ENCODE measurements at places on chromosomes 13 and 19. TPM values are rescaled to one million over a fixed set of nuclear protein-coding genes. Genes with fewer than 3 reads are reported as not detected.

The CALM3 gene
- total RNA-seq = 313 TPM

The ZNF497 gene
- total RNA-seq = 1.7 TPM

The PSG3 gene
- total RNA-seq = 0.13 TPM

The ZC3H13 gene
- total RNA-seq = 46.9 TPM

The SHISA2 gene
- 0.13 TPM for total RNA-seq

The CEACAM7 gene
- not detected for total RNA-seq

The GEMIN7 gene
- 57.2 TPM for total RNA-seq

The AXL gene
- total RNA-seq = 2.3 TPM

The ERICH4 gene
- not detected for total RNA-seq

GRCh38 chr19:18397242-18398202 is at the start of gene LRRC25:
Gene LRRC25 (minus strand): TSS chr19:18397622. CDS start chr19:18396963, 659 bp downstream.
- ATAC-seq = no peak

GRCh38 chr19:30026933-30027332 is 84.9 kb downstream of the URI1 start:
- no peak for ATAC-seq

GRCh38 chr13:37241786-37242185 is 136.3 kb upstream of the CSNK1A1L start:
- ATAC-seq = no peak

- ATAC-seq = no peak
Measured at GRCh38 chr13:51786425-51787265, 17.3 kb downstream of the DHRS12 start.

DNA sequence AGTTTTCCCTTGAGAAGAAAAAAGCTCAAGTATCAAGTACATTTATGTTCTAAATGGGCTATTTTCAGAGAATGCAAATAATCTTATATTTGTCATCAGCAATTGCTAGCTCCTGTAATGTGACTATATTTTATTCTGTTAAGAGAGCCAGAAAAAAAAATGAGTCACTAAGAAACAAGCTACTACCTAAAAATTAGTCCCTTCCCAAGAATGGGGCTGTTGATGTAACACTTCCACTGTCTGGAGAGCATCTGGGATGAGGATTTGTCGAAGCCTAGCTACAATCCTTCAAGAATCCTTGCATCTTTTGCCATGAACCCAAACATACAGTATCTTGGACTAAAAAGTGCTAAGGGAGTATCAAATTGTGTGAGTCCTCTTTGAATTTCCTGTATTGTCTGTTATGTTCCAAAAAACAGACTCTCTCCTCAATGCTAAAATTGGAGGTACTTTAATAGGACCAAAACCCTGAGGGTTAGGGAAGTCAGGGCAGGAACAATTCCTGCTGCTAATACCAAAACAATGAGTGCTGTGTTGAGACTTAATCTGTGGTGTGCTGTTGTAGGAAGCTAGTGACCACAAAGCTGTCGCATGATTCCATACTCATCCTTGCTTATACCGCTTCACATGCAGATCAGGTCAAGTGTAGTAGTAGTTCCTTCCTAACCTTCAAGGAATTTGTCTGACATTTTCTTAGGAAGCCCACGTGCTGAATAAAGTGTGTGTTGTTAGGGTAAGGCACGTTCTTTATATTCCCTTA is 4.9 kb upstream of the ZC3H13 start:
- ATAC-seq = no peak

- no peak for ATAC-seq
Measured at GRCh38 chr19:47660435-47660832, 51.5 kb downstream of the BICRA start.

DNA sequence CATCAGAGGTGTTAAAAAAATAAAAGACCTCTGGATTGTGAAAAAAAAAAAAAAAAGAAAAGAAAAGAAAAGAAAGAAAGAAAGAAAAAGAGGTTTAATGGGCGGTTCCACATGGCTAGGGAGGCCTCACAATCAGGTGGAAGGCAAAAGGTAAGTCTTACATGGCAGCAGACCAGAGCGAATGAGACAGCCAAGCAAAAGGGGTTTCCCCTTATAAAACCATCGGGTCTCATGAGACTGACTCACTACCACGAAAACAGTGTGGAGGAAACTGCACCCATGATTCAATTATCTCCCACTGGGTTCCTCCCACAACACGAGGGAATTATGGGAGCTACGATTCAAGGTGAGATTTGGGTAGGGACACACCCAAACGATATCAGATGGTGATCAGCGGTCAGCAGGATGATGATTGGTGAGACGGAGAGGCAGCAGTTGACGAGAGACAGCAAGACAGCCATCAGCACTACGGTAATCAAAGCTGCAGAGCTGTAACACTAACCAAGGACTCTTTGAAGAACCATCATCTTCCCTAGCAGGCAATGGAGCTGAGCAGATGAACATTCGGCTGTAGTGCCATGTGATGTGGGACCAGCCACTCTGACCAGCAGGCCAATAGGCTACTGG is 3.9 kb upstream of the CD209 start:
- peak; percentile 97 for ATAC-seq

DNA sequence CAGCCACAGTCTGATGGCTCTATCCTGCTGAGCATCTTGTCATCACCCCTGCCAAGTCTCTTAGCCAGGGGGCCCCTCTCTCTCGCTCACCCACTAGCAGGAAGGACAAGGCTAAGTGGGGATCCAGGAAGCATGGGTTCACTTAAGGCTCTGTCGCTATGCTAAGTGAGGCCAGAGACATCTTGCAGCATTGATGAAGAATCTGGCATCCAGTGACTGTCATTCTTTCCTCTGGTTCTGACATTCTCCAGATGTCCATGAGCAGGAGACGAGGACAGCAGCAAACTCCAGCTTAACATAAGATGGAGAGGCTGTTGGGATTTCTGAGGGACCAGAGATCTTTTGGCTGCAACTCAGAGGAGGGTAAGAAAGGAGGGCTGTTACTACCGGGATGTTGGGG is 230.2 kb downstream of the TSHZ3 start:
- no peak for ATAC-seq

DNA sequence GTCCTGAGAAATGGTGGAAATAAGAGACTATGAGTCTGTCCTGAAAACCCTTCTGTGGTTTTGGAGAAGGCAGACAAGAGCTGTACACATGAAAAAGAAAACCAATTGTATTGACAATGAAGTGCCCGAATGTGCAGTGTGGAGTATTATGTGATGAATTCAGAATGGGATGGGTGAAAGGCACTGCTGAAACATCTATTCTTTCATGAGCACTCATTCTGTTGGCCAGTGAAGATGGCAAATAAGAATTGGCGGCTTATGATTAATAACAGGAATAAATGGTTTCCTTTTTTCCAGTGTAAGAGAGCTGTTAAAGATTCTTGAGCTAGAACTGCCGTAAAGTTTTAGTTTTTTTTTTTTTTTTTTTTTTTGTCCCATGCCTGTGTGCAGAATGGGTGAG is 5.7 kb downstream of the POLR1D start:
- ATAC-seq = peak; percentile 70

GRCh38 chr19:28948566-28948965 is 264.4 kb downstream of the UQCRFS1 start:
- ATAC-seq = no peak

GRCh38 chr19:4816202-4816949 is 15.1 kb downstream of the TICAM1 start:
- no peak for ATAC-seq

DNA sequence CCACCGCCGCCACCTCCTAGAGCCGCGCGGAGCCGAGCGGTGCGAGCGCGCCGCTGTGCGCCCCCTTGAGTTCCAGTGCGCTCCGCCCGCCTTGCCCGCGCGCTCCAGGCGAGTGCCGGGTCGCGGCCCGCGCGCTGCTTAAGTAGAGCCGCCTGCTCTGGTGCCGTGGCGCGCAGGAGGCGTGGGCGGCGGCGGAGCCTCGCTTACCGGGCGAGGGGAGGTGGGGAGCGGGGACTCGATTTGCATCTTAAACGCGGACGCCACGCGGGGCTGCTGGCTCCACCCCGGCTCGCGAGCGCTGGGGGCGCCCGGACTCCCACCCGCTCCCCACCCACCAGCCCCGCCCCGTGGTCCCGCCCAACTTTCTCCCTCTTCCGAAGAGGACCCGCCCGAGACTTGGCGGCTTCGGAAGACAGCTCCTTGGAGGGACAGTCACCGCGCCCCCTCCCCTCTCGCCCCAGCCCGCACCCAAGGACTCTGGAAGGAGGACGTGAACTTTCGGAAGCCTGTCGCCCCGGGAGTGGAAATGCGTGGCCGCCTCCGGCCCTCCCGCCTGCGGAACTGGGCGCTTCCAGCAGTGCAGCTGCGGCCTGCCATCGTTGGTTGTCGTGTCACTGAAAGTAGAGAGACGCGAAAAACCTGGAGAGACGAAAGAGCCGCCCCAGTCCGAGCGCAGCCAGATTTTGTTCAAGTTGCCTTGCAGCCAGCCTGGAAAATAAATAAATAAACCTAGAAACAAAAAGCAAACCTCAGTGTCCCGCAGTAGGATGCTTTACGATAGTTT is at the start of gene KCTD12:
TSS of gene KCTD12 (minus strand) at position 114 of the 784 bp plus-strand sequence. CDS start 257 bp downstream, outside the sequence.
- peak; percentile 68 for ATAC-seq

DNA sequence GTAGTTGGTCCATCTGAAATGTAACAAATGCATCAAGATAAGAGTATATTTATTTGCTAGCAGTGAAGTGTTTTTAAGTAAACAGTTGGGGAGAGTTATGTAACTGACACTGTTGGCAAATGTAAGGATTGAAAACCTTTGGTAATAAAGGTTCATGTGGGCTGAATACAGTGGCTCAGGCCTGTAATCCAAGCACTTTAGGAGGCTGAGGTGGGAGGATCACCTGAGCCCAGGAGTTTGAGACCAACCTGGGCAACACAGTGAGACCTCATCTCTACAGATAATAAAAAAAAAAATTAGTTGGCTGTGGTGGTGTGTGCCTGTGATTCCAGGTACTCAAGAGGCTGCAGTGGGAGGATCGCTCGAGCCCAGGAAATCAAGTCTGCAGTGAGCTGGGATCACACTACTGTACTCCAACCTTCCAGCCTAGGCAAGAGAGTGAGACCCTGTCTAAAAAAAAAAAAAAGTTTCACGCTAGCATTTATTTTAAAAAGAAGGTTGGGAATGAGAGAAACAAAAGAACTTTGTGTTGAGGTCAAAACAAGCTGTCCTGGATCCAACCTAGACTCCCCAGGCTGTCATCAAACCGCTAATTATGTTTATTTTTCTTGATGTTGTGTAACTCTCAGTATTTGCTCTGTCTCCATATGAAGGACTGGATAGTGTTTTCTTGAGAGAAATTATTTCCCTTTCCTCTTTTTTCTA is 20.7 kb downstream of the SETDB2 start:
- ATAC-seq = no peak

GRCh38 chr13:41054212-41054877 is 7.0 kb upstream of the WBP4 start:
- peak; percentile 54 for ATAC-seq

GRCh38 chr19:17778968-17779929 is 15.7 kb upstream of the B3GNT3 start:
- ATAC-seq = no peak

GRCh38 chr13:24207841-24208667 is 47.5 kb downstream of the SPATA13 start:
- ATAC-seq = no peak

DNA sequence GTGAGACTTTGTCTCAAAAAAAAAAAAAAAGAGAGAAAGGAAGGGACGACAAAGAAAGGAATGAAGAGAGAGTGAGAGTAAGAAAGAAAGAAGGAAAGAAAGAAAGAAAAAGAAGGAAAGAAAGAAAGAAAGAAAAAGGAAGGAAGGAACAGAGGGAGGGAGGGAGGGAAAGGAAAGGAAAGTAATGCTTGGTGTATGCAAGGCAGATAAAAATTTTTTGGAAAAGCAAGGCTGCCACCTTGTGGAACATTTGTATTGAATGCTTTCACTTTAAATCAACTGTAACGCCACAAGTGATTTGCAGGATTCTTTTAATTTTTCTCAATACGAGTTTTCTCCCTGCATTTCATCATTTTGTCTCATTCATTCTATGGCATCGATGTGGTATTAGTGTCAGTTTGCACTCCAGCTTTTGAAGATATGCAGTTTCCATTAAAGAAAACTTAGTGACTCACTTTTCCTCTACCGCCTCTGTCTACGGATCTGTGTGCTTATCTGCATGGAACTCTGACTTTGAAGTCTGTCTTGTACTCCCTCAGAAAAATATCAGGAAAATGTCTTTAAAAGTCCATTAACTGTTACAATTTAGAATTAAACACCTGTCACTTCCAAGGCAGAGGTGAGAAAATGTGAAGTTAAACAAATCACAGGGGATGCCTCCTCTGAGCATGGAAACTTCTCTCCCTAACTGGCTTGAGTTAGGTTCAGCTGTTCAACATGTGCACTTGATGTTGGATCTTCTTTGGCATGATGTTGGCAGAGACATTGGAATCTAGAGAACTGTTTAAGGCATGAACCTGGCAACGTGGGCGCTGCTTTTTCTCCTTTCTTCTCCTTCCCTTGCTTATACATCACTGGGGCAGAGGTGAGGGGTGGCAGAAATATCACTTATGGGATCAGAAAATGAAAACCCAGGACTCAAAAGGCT is 20.0 kb upstream of the ZDHHC20 start:
- peak; percentile 66 for ATAC-seq

DNA sequence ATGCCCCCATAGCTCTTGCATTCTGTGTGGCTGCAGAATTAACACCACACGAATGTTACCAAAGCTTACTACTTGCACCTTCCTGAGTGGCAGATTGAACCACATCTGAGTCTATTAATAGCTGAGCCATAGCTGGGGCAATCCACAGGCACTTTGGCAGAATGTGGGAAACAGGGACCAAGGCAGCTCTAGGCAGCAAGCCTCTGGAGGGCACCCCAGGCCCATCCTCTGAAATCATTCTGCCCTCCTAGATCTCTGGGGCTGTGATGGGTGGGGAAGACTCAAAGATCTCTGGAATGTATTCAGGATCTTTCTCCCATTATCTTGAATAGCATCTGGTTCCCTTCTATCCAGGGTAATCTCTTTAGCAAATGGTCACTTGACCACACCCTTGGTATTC is 139.3 kb downstream of the TNFRSF19 start:
- no peak for ATAC-seq

DNA sequence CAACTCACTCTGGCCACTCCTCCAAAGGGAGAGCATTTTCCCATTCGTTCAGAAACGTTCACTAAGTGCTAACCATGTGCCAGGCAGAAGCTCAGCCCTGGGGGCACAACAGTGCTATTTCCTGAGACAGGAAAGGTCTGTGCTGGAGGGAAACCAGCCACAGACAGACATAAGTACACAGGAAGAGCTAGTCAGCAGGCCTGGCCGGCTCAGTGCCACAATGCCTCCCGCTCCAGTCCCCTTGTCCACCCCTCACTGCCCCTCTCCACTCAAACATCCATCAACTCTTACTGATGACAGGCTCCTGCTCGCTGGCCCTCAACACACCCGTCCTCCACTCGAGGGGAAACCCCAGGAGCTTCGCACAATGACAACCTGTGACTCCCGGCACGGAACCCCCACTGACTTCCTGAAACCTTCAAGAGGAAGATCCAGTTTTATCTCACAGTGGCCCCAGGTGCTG is 11.3 kb upstream of the PLA2G4C start:
- ATAC-seq = peak; percentile 69

Data from activated T-helper 17 cell treated with anti-CD3 and anti-CD28 coated beads, Interleukin-2, amount 50 U/mL, for 72 hours (primary cell).